ENCODE measurements at places on chromosomes 4 and X.

GRCh38 chrX:53476371-53476770, 42.2 kb upstream of the HSD17B10 start:
- no peak for DNase-seq

GRCh38 chrX:111040377-111041017, 55.5 kb upstream of the PAK3 start:
- DNase-seq = no peak

- DNase-seq = no peak
Measured at GRCh38 chr4:48343035-48343434, 1.7 kb downstream of the SLAIN2 start.

- no peak for DNase-seq
Measured at GRCh38 chr4:48636911-48637310, 143.2 kb downstream of the FRYL start.

GRCh38 chr4:158837527-158838141, 68.8 kb downstream of the FNIP2 start:
- no peak for DNase-seq

Measured in HEK293T (cell line).